ENCODE measurements at places on chromosomes 7 and 10. TPM values are rescaled to one million over a fixed set of nuclear protein-coding genes. Genes with fewer than 3 reads are reported as not detected.

Gene PTF1A
- total RNA-seq: not detected

Gene IRF5
- total RNA-seq: 6.5 TPM

Gene LRRC18
- total RNA-seq: not detected

Gene AKR1E2
- not detected for total RNA-seq

Gene MMP21
- total RNA-seq: not detected

Gene VAX1
- 0.25 TPM for total RNA-seq

Gene CYREN
- total RNA-seq: 64.8 TPM

Gene SYNPO2L
- not detected for total RNA-seq

Gene SUN1
- total RNA-seq: 78.1 TPM

Gene CALCR
- total RNA-seq: 0.17 TPM

Gene FBXO24
- 1.3 TPM for total RNA-seq

Gene MYO3A
- total RNA-seq: not detected

Gene MMD2
- not detected for total RNA-seq

Gene GIMAP4
- total RNA-seq: not detected

Gene RPEL1
- 0.17 TPM for total RNA-seq

Gene FEZF1
- 0.17 TPM for total RNA-seq

Gene NMT2
- total RNA-seq: 16.9 TPM

Gene PAX4
- not detected for total RNA-seq

Gene CNTNAP2
- 0.15 TPM for total RNA-seq

Gene PUS7
- total RNA-seq: 50.6 TPM

Gene CPA2
- 0.75 TPM for total RNA-seq

Gene OR2A1
- not detected for total RNA-seq

Gene ZCCHC24
- 3.7 TPM for total RNA-seq

Gene INMT
- total RNA-seq: not detected

Gene COL1A2
- not detected for total RNA-seq

Gene OR2F1
- total RNA-seq: not detected

Gene BICC1
- total RNA-seq: 0.49 TPM

Gene ANKRD1
- total RNA-seq: 8.2 TPM

Gene NPSR1
- total RNA-seq: not detected

Gene ZNF365
- total RNA-seq: 4.2 TPM

Gene ATRNL1
- total RNA-seq: 6.8 TPM

Gene ITIH2
- total RNA-seq: not detected

Data from NCI-H460 (cell line).